Amniotic epithelial cell (primary cell): ENCODE measurements at places on chromosomes 1 and 21.

DNA sequence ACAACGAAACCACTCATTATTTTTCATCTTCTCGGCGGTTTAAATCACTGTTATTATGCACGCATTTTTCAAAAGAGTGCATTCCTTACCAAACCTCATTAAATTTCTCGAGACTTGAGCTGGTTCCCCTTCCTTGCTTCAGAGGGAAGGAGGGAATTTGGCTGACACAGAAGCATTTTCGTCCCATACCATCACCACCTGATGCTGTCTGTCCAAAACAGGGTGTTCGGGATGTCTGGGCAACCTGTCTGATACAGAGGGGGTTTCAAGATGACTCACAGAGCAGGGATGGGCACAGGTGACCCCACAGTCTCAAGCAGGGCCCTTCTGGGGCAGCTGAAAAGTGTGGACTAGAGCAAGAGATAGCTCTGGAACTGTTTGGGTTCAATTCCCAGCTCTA is 12.3 kb upstream of the RCC2 start:
- no peak for DNase-seq

- DNase-seq: peak; percentile 84
Observed at GRCh38 chr1:244211559-244211944, 160.5 kb downstream of the ZBTB18 start.

DNA sequence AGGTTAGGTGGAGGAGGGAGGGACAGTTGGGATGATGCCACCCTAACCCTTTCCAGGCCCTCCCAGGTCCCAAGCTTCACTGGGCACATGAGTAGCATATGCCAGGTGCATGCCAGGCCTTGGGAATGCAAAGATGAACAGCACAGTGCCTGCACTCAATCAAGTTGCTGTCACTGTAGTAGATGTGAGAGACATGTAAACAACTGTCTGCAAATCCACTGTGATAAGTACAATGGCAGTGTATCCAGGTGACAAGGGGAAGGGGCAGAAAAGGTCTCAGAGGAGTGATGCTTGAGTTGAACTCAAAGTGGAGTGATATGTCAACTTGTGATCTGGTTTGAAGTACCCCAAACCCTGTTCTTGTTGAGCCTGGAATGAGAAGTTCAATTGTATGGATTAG is 49.5 kb upstream of the LRRN2 start:
- no peak for DNase-seq

DNA sequence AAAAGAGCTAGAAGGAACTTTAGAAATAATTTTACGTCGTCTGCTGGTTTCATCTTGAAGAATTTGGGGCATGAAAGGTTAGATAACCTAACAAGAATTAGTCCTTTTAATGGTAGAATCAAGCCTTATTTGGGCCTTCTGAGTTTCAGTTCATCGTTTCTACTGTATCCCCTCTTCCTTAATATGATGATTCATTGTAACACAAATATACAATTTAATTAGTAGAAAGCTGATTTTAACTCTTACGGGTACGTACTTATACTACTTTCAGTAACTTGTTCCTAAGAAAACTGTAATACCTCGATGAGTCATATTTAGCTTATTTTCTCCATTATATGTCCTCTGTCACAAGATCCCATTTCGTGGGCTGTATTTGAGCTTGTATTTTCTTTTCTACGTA is 264.7 kb downstream of the RYR2 start:
- no peak for DNase-seq

DNA sequence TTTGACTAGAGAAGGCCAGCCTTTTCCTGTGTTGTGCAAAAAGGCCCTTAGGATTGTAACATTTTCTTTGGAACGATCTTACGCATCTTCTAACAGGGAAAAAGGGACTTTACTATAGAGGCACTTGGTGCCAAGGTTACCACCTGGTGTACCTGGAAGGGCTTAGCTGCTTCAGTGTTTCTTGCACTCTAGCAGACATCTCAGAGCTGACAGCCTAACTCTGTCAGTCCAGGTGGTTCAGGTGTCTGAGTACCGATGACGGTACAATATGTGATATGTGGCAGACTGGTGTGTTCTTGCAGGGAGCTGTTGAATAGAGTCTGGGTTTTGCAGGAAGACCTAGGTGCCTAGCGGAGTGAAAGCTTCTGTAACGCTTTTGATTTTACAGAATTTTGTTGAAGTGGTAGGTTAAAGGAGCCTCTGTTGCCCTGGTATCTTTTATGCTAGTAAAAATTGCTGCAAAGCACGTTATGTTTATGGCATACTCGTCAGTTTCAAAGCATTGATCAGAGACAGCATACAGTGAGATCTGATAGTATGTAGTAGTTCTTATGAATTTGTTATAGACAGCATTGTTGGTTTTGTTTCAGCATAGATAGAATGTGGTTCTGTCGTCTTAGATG is 1.4 kb downstream of the MAGI3 start:
- no peak for DNase-seq

- DNase-seq: no peak
Observed at GRCh38 chr1:34009340-34009985, 145.6 kb downstream of the HMGB4 start.

- DNase-seq: peak; percentile 50
Observed at GRCh38 chr1:64881281-64881680, 85.1 kb downstream of the JAK1 start.

DNA sequence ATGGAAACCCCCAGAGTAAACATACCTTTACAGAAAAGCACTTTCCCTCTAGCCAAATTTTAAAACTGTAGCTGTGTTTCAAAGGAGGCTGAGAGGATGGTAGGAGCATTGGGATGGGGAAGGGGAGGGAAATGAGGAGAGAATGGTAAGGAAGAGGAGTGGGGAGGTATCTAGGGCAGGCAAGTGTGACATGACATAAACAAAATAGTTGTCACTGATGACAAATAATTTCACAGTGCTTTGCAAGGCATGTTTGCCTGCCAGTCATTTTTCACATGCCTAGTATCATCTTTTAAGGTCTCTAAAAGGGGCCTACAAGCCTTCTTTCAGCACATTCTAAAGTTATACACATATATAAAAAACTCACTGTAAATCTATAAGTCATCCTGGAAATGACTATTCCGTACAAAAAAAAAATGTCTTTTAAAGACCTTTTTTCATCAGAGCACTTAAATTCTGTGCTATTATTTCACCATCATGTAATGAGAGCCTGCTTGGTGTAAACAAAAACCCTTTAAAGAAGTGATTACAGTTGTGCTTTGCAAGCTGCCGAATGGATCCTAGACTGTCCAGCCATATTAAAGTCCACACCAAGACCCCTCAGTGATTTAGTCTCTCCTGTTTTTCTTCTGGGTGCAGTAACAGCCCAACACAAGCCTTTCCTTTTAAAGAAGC is 38.4 kb downstream of the HLX start:
- no peak for DNase-seq

DNA sequence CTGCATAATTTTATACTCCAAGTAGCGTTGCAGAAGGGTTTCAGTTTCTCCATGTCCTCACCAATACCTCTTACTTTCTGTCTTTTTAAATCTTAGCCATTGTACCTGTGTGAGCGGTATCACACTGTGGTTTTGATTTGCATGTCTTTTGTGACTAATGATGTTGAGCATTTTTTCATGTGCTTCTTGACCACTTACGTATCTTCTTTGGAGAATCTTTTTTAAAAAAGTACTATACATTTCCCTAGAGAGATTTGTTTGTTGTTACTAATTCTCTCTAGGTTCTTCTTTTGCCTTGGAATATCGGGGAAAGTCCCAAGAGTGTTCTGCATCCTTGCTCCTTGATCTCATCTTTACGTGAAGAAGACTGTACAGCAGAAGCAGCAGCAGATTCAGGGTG is 81.8 kb upstream of the WARS2 start:
- DNase-seq: no peak

DNA sequence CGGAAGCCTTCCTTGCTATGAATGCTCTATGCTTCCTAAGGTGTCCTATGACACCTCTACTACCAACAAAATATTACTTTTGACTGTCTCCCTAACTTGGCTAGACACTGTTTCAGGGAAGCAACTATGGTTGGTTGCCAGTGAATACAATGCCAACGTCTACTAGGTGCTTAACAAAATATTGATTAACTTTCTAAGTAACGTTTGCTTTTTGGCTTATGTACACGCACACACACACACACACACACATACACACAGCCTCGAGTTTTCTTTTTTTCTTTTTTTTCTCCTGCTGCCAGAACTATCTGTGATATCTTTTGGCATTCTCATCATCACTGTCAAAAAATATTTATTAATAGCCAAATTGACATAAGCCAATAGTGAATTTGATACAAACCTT is 864.0 kb downstream of the PLA2G4A start:
- DNase-seq: no peak

DNA sequence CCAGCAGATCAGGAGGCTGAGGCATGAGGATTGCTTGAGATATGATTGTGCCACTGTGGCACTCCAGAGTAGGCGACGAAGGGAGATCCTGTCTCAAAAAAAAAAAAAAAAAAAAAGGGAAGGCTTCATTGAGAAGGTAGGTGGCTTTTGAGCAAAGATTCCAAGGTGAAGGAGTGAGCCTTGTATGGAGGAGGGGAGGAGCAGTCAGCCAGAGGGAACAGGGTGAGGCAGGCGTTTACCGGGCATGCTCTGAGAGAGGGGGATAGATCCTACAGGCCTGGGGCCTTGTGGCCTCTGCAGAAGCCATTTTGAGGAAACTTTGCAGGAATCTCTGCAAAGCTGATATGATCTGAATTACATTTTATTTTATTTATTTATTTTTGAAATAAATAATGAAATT is 5.1 kb upstream of the HDAC1 start:
- DNase-seq: no peak

DNA sequence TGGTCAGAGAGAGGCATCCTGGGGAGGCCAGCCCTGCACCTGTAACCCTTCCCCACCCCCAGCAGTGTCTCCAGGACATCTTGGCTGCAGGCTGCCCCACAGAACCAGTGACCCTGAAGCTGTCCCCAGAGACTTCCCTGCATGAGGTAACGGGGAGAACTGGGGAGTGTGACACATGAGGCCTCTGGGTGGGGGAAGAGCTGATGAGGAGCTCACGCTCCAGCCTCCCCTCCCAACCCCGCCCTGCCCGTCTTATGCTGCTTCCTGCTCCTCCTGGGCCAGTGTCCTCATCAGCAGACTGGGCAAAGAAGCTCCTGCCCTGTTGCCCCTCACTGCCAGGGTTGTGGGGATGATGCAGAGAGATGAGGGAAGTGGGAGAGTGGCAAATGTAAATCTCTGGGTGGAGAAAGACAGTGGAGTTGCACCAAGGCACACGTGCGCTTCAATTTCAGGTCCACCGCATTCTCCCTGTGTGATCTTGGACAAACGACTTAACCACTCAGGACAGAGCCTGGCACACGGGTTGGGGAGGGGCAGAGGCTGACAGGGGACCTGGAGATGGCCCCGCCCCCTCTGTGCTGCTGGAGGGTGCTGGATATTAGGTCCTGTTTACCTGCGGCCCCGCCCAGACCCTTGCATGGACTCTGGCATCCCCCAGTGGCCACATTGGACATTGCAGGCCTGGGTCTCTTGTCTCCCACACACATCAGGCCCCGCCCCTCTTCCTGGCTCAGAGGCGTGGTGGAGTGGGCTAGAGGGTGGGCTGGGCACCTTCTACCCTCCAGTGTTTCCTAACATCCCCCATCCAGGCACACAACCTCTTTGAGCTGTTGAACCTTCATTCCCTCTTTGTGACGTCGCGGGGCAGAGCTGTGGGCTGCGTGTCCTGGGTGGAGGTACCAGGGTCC is 12.3 kb downstream of the CLCNKB start:
- DNase-seq: peak; percentile 58

DNA sequence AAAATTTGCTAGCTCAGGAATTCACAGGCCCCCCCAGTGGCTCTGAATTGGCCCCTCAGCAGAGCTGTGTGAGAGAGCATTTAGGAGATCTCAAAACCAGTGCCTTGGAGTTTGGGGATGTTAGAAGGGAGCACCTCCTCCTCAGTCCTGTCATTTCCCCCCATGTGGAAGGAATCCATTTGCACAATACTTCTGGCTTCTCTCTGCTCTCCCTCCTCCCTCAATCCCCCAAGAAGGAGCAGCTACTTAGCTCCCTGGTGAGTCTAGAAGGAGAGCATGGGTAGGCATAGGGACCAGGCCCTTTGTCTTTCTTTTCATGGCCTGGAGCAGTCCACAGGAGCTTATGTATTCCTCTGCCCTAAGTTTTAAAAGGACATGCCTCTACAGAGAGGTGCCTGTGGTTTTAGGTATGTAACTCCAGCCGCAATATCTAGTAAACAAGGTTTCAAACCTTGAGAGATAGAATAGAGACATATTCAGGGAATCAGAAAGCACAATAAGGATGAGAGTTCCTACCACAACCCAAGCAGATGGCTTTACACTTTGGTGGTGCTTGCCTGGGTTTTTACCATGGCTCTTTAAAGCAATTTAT is 199.4 kb downstream of the FCRL5 start:
- no peak for DNase-seq

DNA sequence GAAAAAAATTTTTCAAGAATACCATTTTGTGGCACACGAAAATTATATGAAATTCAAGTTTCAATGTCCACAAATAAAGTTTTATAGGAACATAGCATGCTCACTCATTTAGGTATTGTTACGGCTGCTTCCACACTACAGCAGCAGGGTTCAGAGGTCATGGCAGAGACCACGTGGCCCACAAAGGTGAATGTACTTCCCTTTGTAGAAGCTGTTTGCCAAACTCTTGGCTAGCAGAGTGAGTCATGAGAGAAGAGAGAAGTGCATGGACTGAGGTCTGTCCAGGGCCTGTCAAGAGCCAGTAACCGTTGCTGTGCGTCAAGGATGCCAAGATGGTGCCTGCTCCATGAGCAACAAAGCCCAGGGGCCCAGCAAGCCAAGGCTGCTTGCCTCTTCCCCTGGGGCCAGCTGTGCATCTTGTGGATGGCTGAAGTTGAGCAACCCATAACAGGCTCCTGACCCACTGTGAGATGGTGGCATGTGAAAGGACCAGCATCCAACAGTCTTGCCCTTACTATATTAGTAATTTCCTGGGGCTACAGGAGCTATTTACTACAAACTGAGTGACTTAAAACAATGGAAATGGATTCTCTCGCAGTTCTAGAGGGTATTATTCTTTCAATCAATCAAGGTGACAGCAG is 64.8 kb upstream of the ATP5PO start:
- no peak for DNase-seq

DNA sequence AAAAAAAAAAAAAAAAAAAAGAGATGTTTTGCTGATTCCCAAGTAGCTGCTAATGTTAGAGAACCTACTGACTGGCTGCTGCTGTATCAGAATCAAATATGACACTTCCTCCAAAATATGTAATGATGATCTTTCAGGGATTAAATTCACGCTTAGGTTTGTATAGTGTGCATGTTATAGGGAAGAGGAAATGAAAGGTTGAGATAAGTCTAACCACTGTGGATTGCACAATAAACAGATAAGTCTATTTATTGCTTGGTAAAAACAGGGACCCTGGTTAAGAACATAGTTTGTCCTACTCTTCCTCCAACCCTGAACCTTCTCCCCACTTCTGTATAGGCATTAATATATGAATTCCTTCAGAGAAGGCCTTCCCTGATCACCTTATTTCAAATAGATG is 13.2 kb downstream of the RC3H1 start:
- peak; percentile 70 for DNase-seq
